Naive thymus-derived CD4-positive, alpha-beta T cell (primary cell): ENCODE measurements at places on chromosomes 2 and 18.

- DNase-seq, result no peak
Observed at GRCh38 chr2:41364842-41365241, 683.0 kb upstream of the PKDCC start.

DNA sequence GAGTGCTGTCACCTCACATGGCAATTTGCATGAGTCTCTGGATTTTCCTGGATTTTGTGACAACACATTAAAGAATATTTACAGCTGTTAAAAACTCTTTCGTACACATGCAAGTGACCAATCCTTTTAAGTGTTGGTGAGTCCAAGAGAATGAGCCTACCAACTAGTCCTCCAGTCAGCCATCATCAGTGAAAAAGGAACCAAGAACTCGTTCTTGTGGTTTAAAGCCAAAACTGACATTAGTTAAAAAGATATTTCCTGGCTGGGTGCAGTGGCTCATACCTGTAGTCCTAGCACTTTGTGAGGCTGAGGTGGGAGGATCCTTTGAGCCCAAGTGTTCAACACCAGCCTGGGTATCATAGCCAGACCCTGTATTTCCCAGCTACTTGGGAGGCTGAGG is 215.4 kb upstream of the ITGA4 start:
- no peak for DNase-seq

GRCh38 chr2:210179351-210179990 is 8.3 kb upstream of the KANSL1L start:
- DNase-seq, result no peak

- DNase-seq, result no peak
Observed at GRCh38 chr2:176325732-176326131, 56.5 kb downstream of the MTX2 start.

- no peak for DNase-seq
Observed at GRCh38 chr2:43034242-43034619, 192.2 kb downstream of the ZFP36L2 start.

- DNase-seq, result no peak
Observed at GRCh38 chr2:203532957-203533658, 2.0 kb downstream of the RAPH1 start.

DNA sequence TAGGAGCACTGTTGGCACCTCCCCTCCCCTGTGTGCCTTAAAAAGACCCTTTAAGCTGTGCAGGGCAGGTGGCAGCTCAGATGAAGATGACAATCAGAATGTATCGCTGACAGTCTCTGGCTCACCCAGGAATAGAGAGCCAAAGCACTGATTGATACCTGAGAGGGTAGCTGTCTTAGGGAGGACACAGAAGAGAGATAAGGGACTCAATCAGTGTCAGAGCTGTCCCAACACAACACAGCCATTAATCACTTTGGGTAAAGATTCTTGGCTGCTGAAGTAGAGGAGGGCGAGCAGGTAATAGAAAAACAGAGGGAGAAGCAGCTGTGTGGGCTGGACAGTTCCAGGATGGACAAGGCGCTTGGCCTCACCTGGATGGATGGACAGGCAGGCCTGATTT is 124.9 kb downstream of the NRP2 start:
- no peak for DNase-seq

DNA sequence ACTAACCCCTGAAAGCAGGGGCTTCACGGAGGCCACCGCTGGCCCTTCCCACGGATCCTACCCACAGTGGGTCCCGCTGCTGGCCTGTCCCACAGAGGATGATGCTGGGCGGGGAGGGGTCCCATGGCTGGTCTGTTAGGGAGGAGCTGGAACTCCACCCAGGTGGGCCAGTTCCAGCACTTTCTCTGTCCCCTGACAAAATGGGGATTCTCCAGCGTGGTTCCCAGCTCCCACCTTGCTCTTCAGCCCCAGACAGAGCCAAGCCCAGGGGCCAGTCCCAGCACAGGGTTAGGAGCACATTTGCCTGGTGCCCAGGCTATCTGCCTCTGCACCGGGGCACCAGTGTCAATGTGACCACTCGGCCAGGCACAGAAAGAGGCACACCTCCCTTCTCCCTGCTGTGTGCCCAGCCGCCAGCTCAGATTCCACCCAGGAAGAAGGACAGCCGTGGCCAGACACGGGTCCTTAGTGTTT is 50.0 kb downstream of the ANKMY1 start:
- DNase-seq, result no peak

DNA sequence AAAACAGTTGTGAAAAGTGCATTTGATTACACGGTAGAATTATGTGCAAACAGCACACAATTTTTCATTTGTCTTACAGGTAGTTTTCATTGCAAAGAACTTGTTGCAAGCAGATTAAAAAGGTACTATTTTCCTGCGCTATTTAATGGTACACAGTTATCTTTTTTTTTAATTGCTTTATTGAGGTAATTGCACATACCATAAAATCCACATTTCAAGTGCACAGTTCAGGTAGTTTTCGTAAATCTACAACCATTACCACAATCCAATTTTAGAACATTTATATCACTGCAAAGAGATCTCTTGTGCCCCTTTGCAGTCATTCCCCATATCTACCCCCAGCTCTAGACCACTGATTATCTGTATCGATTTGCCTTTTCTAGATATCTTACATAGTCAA is 2.6 kb upstream of the GALNT1 start:
- DNase-seq, result no peak

DNA sequence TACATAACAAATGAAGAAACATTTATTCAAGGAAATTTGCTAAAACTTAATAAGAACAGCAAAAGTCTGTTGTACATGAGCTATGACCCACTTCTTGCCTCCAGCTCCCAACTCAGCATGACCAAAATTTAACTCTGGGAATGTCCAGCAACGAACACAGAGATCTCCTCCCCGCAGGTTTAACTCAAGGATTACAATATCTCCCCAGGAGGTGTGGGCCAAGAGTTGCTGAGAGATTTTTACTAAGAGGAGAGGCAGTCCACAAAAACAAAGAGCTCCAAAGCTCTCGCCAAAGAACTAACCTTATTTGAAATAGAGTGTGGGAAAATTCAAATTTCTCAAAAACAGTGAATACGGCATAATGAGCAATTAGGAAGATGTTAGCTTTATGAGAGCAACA is 318.5 kb downstream of the GRB14 start:
- DNase-seq, result no peak

DNA sequence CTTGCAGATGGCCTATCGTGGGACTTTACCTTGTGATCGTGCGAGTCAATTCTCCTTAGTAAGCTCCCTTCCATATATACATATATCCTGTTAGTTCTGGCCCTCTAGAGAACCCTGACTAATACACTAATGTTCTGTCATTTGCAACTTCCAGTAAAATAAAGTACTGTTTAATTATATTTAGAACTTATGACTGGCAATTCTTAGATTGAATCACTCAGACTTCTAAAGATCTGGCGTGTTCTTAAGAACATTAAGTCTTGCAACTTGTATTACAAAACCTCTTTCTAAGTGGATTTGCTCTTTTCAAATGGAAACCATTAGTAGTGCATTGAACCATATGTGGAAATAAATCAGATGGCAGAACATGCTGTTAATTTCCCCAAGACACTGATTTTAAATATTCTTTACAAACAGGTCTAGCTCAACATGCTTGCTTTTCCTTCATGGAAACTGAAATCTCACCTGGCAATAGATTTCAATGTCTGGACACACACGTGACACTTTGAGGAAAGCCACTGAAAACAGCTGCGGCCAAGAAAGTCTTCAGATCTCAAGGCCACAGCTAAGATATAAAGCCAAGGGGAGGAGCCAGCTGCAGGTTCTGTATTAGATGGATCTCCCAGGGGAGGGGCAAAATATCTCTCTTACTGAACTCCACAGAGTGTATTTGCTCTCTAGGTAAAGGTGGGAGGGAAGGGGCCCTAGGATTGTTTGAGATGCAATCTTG is 50.6 kb downstream of the PMAIP1 start:
- no peak for DNase-seq

GRCh38 chr2:70608373-70608772 is 54.7 kb upstream of the TGFA start:
- no peak for DNase-seq

DNA sequence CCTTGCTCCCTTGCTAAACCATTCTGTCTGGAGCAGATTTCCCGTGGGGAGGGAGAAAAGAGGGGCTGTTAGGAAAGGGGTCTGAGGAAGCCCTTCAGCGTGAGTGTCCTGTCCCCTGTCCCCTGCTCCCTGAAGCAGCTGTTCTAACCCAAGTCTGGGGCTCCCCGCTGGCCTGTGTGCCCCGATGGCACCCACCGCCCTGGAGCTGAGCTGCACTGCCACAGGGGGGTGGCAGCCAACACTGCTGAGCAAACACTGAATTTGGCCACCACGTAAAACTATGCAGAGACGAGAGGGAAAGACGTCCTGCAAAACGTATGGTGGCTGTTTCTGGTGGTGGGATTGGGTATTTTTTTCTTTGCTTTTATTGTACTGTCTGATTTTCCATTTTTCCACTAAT is 17.9 kb downstream of the KCNG2 start:
- DNase-seq, result no peak

GRCh38 chr2:137590102-137590501 is 374.2 kb upstream of the HNMT start:
- DNase-seq, result no peak

GRCh38 chr2:39696838-39697237 is 31.1 kb downstream of the TMEM178A start:
- DNase-seq, result no peak

- no peak for DNase-seq
Observed at GRCh38 chr2:54954705-54955357, 95.4 kb downstream of the RTN4 start.

GRCh38 chr2:144230448-144231085 is 289.4 kb downstream of the ZEB2 start:
- DNase-seq, result no peak

GRCh38 chr2:101998896-101999789 is 7.4 kb downstream of the IL1R2 start:
- no peak for DNase-seq

GRCh38 chr2:111522231-111522768 is 361.7 kb downstream of the ANAPC1 start:
- DNase-seq, result no peak

- DNase-seq, result no peak
Observed at GRCh38 chr2:18719978-18720775, 130.8 kb upstream of the NT5C1B start.

DNA sequence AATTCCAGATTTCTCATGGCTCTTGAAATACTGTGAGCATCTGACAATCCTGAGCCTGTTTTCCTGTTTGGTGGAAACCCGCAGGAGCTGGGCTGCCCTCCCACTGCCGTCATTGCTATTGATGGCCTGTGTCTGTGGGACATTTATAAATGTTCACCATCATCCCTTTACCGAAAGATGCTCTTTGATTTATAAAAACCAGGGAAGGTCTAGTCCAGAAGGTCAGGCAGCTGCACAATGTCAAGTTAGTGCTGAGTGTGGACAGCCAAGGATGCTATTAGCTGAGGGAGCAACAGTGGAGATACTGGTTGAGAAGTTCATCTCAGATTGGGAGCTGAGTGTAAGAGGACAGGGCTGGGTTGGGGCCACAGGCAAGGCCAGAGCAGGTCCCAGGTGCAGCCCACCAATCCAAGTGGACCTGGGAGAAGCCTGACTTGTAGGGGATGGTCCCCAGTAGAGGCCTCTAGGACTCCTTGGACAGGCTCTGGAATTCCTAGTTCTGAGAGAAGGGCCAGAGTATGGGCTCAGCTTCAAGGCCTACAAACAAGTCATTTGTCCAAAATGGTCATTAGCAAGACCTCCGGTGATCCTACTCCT is 55.1 kb downstream of the COPS8 start:
- no peak for DNase-seq

GRCh38 chr2:145220496-145220895 is 700.6 kb upstream of the ZEB2 start:
- DNase-seq, result no peak

DNA sequence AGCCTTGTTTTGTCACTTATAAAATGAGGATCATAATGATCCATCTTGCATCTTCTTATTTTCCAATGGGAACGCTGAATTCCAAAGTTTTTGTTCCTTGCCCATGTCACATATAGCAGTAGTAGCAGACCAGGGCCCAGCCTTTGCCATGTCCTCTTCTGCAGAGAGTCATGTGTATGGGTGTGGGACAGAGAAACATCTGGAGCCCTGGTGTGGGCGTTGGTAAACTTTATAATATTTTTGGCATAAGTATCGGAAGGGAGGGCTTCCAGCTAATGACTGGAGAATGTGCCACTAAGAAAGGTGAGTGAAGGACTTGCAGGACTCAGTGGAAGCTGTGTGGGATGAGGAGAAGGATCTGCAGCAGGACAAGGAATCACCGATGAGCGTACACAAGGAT is 157.2 kb downstream of the NCKAP5 start:
- DNase-seq, result no peak
